WTC11 (cell line): ENCODE measurements at places on chromosomes 13 and 19. TPM values are rescaled to one million over a fixed set of nuclear protein-coding genes. Genes with fewer than 3 reads are reported as not detected.

The ATXN8OS gene
- total RNA-seq = not detected in 3 replicates

DNA sequence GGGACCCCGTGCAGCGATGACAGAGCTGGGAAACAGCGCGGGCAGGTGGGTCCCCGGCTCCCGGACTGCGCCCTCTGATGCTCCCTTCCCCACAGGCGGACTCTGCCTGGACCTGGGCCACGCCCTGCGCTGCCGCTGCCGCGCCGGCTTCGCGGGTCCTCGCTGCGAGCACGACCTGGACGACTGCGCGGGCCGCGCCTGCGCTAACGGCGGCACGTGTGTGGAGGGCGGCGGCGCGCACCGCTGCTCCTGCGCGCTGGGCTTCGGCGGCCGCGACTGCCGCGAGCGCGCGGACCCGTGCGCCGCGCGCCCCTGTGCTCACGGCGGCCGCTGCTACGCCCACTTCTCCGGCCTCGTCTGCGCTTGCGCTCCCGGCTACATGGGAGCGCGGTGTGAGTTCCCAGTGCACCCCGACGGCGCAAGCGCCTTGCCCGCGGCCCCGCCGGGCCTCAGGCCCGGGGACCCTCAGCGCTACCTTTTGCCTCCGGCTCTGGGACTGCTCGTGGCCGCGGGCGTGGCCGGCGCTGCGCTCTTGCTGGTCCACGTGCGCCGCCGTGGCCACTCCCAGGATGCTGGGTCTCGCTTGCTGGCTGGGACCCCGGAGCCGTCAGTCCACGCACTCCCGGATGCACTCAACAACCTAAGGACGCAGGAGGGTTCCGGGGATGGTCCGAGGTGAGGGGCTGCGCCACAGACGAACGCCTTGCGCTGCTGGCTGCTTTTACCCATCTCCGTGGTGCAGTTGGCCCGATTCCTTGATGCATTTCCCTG is 7.8 kb upstream of the SELENOV start:
- H3K4me3 ChIP-seq = peak overlapping the region; percentile 67
- peaks cover 83% of the 10 kb centered on the region for H3K27me3 ChIP-seq

The SHISA7 gene
- total RNA-seq = 0.79 to 0.94 TPM (median 0.87 TPM) in 3 replicates

The CACNG6 gene
- total RNA-seq = 2.5 to 3.3 TPM (median 2.5 TPM) in 3 replicates

The ZNF568 gene
- 9.4 to 10.5 TPM (median 9.7 TPM) in 3 replicates for total RNA-seq
